Fibroblast of upper back skin (primary cell): ENCODE measurements at places on chromosomes 7 and 10.

DNA sequence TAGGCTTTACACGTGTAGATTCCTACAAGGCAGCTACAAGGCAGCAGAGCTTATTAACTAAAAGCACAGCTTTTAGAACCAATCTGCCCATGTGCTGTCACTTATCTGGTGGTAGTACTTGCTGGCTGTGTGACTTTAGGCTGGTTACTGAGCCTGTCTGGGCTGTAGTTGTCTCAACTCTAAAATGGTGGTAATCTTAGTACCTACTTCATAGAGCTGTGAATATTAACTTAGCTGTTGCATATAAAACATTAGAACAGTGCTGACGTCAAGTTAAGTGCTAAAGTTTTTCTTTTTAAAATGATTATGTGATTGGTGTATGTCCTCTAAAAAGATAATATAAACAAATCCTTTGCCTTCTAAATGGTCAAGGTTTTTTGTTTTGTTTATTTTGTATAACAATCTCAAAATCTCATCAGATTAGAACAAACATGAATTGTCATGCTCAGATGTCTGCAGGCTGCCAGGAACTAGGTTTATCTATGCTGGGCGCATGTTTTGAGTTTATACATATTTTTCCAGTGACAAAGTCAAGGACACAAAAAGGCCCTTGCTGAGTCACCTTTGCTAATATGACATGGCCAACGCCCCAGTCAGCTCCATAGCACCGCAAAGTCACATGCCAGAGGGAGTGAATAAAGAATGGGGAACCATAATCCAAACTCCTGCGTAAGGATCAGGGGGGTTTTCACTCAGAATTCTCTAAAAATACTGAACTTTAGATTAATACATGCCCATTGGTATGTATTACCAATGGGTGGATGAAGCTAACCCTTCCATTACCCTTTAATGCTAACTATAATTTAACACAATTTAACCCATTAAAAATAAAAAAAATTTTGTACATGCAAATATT, 39.8 kb upstream of the ARL4A start:
- peak; percentile 45 for DNase-seq

- DNase-seq = no peak
These were observed 78.2 kb downstream of the FGFR2 start for GRCh38 chr10:121519901-121520493.

GRCh38 chr7:149866779-149867447, 6.9 kb upstream of the ATP6V0E2 start:
- peak; percentile 79 for DNase-seq

GRCh38 chr10:79946271-79947082, 2.4 kb downstream of the SFTPD start:
- no peak for DNase-seq

GRCh38 chr7:158394936-158395335, 192.7 kb downstream of the PTPRN2 start:
- DNase-seq = no peak
